ENCODE measurements at places on chromosomes 5 and 9.

DNA sequence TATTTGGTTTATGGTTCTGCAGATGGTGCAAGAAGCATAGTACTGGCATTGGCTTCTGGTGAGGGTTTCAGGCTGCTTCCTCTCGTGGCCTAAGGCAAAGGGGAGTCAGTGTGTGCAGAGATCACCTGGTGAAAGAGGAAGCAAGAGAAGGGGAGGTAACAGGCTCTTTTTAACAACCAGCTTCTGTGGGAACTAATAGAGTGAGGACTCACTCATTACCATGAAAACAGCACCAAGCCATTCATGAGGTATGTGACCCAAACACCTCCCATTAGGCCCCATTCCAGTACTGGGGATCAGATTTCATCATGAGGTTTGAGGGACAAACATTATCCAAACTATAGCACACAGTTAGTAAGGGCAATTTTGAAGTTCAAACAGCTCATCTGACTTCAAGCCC is 263.5 kb downstream of the TMEM38B start:
- H3K4me3 ChIP-seq = no peak overlapping the region
- no peaks in the 10 kb centered on the region for H3K27me3 ChIP-seq
- H3K27ac ChIP-seq = no peak overlapping the region
- H3K4me1 ChIP-seq = no peaks in the 10 kb centered on the region
- H3K36me3 ChIP-seq = no peaks in the 10 kb centered on the region
- no peak for DNase-seq

GRCh38 chr5:109688630-109688969 is 1.1 kb upstream of the MAN2A1 start:
- H3K36me3 ChIP-seq = peaks cover 12% of the 10 kb centered on the region
- peak; percentile 28 for DNase-seq
- peaks cover 22% of the 10 kb centered on the region for H3K4me1 ChIP-seq
- peak overlapping the region; percentile 88 for H3K4me3 ChIP-seq

DNA sequence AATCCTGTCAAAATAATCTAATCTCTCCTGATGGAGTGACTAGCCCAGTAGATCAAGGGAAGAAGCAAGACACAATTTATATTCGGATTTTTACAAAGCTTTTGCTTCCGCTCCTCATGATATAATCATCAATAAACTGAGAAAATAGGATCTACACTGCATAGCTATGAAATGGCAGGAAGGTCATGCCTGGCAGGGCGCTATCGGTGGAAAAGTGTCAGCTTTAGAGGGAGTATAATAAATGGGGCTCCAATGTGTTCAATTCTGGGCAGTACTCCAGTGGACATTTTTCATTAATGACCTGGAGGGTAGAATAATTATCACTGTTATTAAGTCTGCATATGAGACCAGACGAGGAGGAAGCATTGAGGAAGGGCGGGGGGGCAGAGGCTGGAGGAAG is 1013.3 kb upstream of the DMAC1 start:
- no peaks in the 10 kb centered on the region for H3K27me3 ChIP-seq
- no peak for DNase-seq
- H3K4me1 ChIP-seq = no peaks in the 10 kb centered on the region
- H3K36me3 ChIP-seq = no peaks in the 10 kb centered on the region

DNA sequence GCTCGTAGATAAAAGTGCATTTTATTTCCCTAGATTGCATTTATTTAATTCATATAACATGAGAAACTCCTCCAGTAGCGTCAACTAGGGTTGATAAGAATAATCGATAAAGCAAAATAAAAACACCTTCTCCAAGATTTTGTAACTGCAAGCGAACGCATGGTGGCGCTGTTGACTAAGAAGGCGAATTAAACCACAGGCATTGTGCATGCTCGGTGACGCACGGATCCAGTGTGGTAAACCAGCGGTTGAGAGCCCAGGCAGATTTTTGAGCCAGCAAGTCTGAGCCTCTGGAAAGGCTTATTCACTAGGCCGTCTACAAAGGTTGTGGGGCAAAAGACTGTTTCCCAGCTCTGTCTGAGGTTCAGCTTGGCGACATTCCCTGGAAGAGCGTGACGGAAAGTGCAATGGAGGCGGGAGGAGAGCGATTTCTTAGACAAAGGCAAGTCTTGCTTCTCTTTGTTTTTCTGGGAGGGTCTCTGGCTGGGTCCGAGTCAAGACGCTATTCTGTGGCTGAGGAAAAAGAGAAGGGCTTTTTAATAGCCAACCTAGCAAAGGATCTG is at the start of gene PCDHB3:
Gene PCDHB3 (plus strand): TSS at position 231 of the 563 bp plus-strand sequence. CDS start 177 bp downstream, at position 408.
- H3K27me3 ChIP-seq = peaks cover 37% of the 10 kb centered on the region
- H3K36me3 ChIP-seq = no peaks in the 10 kb centered on the region
- no peak within 1 kb of the TSS for H3K27ac ChIP-seq
- no peak for DNase-seq
- H3K4me3 ChIP-seq = peak within 1 kb of the TSS; percentile 42

DNA sequence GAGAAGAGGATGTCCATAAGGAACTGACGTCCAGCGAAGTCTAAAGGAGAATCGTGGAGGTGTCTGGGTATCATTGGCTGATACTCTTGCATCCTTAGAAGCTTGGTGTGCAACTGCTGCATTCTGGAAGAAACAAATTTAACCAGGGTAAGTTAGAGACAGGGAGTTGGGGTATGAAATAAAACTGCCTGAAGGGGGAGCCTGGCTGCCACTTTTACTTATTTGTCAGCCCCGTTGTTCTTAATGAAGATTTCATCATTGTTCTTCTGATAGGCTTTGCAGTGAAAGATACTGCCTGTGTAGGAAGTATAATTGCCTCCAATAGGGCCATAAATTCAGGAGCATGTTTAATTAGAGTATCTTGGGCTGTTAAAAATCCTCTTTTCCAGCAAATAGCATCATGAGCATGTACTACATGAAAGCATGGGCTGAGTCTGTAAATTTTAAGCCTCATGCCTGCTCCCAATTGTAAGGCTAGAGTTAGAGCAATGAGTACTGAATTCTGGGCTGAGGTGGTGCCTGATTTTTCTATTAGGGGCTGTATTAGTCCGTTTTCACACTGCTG is 1264.5 kb upstream of the ACO1 start:
- DNase-seq = peak; percentile 6
- H3K4me3 ChIP-seq = no peak overlapping the region
- H3K4me1 ChIP-seq = no peaks in the 10 kb centered on the region
- H3K27me3 ChIP-seq = no peaks in the 10 kb centered on the region
- no peaks in the 10 kb centered on the region for H3K36me3 ChIP-seq
- H3K27ac ChIP-seq = no peak overlapping the region

DNA sequence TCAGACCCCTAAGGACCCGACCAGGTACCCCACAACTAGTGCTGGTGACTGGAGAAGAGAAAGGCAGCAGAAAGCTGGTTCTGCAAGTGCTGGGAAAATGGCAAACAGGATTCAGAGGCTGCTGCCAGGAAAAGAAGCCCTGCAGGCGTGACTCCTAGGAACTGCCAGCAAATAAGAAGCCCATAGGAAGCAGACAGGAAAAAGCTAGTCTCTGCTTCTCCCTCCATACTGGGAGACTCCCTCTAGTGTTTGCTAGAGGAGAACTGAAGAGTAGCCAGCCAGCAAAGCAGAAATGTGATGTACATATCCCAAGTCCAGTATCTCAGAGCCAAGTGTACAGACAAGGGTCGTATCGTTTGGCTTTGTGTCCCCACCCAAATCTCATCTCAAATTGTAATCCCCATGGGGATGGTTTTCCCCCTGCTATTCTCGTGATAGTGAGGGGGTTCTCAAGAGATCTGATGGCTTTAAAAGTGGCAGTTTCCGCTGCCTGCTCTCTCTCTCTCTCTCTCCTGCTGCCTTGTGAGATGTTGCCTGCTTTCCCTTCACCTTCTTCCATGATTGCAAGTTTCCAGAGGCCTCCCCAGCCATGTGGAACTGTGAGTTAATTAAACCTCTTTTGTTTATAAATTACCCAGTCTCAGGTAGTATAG is 38.1 kb upstream of the TUSC1 start:
- H3K4me1 ChIP-seq = no peaks in the 10 kb centered on the region
- no peaks in the 10 kb centered on the region for H3K36me3 ChIP-seq
- no peaks in the 10 kb centered on the region for H3K27me3 ChIP-seq
- H3K4me3 ChIP-seq = no peak overlapping the region
- DNase-seq = no peak
- no peak overlapping the region for H3K27ac ChIP-seq

DNA sequence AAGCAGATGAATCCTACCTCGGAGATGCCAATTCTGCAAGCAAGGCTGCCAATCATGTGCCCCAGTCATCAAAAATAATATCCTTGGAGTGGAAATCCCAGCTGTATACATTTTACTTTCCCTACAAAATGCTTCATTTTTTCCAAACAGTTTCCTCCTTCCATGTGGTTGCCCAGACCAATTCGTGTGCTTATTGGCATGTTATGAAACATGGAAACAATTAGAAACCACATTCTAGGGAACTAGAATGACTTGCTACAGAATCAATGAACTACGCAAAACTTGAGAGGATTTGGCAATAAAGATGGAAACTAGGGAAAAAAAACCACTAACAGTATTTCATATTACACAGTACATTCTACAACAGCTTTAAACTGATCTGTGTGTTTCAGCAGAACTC is 584.5 kb upstream of the DMAC1 start:
- H3K36me3 ChIP-seq = no peaks in the 10 kb centered on the region
- no peak overlapping the region for H3K27ac ChIP-seq
- no peak overlapping the region for H3K4me3 ChIP-seq
- DNase-seq = no peak
- H3K27me3 ChIP-seq = no peaks in the 10 kb centered on the region
- H3K4me1 ChIP-seq = no peaks in the 10 kb centered on the region

DNA sequence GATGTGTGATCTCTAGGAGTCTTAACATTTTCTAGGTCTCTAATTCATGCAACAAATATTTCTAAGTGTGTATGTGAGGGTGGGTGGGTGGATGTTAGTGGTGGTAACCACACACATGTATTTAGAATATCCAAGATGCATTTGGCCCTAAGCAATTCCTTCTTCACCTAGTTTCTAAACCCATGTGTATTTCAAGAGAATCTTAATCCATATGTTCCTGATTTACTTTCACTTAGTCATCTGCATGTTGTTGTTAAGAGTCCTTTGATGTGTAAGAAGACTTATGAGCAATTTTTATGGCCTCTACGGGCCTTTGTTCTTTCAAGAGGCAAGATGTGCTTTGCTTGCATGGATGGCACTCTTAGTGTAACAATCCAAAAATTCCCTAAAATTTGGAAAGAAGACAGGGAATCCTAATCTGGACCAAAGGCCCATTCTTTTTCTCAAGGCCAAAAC is 282.6 kb downstream of the SPATA31D1 start:
- H3K36me3 ChIP-seq = no peaks in the 10 kb centered on the region
- H3K27ac ChIP-seq = no peak overlapping the region
- no peaks in the 10 kb centered on the region for H3K27me3 ChIP-seq
- H3K4me1 ChIP-seq = peaks cover 10% of the 10 kb centered on the region
- H3K4me3 ChIP-seq = no peak overlapping the region

- peaks cover 20% of the 10 kb centered on the region for H3K36me3 ChIP-seq
- H3K27ac ChIP-seq = peak overlapping the region; percentile 99
- H3K4me3 ChIP-seq = peak overlapping the region; percentile 99
- DNase-seq = peak; percentile 26
Measured at GRCh38 chr9:100098046-100098886, 534 bp downstream of the ERP44 start.

- H3K4me3 ChIP-seq = no peak overlapping the region
- H3K27me3 ChIP-seq = no peaks in the 10 kb centered on the region
- peaks cover 40% of the 10 kb centered on the region for H3K4me1 ChIP-seq
- H3K27ac ChIP-seq = peak overlapping the region; percentile 6
- peaks cover 9% of the 10 kb centered on the region for H3K36me3 ChIP-seq
Measured at GRCh38 chr9:93573516-93573828, 2.9 kb upstream of the PHF2 start.
